ENCODE measurements at places on chromosomes 2 and 18.

DNA sequence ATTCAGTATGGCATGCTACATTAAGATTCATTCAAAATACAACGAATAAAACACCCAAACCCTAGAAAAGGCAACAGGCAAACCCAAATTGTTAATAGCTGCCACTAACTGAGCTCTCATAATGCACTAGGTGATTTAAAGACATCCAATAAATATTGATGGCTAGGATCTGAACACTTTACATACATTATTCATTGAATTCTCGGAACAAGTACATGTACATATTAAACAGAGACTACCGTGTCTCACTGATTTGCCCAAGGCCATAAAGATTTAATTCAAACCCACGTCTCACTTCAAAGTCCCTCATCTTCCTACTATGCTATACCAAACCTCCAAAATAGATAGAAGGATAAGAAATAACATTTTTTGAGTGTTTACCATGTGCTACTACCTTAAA lies 42.1 kb downstream of the THOC1 start:
- no peak for DNase-seq

GRCh38 chr2:133624551-133624950 lies 56.3 kb upstream of the NCKAP5 start:
- no peak for DNase-seq

GRCh38 chr2:239532859-239533258 lies 132.0 kb upstream of the HDAC4 start:
- DNase-seq, result no peak

DNA sequence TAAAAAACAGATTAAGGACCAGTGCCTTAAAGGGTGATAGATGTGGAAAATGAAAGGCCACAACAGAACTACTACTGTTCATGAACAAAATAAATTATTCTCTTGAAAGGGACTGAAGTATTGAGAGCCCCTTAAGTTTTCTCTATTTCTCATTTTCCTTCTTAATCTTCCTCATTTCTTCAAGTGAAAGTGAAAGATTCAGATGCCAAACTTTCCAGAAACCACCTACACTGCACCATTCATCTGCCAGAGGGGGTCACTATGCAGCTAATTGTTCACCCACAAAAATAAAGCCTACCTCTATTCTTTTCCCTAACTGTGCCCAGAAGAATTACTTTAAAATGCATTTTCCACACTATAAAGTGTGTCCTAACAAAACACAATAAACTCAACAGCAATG lies 140.1 kb downstream of the NR4A2 start:
- peak; percentile 2 for DNase-seq

DNA sequence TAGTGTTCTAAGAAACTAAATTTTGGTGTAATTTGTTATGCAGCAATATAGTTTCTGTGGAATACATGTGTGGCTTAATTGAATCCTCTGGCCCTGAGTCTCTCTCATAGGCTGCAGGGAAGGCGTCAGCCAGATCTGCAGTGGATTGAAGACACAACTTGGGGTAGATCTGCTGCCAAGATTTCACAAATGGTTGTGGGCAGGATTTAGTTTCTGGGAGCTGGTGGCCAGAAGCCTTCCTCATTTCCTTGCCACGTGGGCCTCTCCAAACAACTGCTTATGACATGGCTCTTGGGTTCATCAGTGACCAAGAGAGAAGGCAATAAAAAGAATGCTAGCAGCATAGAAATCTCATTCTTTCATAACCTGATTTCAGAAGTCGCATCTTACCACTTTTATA lies 28.2 kb downstream of the CCDC102B start:
- DNase-seq, result peak; percentile 76

Measured in myocyte (in vitro differentiated cells).